ENCODE measurements at places on chromosomes 2 and 18. TPM values are rescaled to one million over a fixed set of nuclear protein-coding genes. Genes with fewer than 3 reads are reported as not detected.

DNA sequence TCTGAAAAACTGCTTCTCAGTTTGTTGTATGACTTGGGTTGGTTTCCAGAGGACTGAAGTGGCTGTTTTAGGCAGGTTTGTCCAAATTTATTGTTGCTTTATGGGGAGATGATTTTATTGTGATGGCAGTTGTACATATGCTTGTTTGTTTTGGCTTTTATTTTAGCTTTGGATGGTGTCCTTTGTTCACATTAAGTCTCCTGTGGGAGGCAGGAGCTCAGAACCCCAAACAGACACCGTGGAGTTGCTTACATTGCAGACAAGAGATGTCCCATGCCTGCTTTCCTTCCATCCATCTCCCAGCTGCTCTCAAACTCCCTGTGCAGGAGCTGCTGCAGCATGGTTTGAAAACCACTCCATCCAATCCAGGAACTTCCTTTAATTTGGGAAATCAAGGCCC lies 414.7 kb downstream of the LPIN1 start:
- DNase-seq = no peak

GRCh38 chr2:56015711-56016115 lies 92.1 kb upstream of the EFEMP1 start:
- no peak for DNase-seq

- no peak for DNase-seq
These were observed 438.7 kb downstream of the MBD2 start for GRCh38 chr18:53785811-53786210.

DNA sequence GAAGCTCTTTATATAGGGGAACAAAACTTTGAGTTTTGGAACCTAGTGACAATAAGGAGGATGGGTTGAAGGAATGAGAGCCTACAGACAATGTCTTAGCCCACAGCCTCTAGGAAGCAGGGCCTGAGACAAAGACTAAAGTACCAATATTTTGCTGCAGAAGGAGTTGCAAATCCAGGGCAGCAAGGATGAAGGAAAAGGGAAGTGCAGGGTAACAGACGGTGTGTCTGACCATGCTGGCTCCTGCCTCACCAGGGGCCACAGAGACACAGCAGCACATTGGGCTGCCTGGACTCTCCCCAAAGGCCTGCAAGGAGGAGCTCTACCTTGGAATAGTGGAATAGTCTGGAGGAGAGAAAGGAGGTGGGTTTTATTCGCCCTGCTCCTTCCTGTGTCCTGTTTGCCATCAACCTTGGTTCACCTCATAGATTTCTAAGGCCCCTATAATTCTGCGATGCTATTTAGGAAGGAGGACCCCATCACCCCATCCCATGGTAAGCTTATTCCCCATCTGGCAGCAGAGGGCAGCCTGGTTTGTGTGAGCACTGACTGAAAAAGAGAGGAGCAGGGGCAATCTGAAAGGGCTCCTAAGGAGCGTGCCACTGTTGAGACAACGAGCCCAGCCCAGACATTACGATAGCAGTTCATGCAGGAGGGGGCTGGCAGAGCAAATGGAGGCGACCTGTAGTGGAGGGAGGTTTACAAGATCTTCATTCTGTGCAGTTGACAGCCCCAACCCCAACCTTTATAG lies 143.4 kb downstream of the MGAT5 start:
- no peak for DNase-seq

DNA sequence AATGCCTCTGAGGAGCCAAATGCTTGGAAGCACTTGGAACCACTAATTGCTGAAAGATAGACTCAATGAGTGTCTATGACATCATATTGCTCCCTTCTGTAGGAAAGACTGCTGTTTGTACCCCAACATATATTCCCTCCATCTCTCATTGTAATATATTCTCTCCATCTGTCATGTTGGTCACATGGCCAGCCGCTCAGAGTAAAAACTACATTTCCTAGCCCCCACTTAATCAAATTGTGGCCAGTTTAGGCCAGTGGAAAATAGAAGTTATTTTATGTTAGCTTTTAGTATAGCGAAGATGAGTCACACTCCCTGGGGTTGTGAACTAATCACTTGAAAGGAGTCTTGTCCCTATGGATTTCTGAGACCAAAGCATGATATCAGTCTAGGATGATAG lies 160.2 kb downstream of the HNMT start:
- DNase-seq = no peak

DNA sequence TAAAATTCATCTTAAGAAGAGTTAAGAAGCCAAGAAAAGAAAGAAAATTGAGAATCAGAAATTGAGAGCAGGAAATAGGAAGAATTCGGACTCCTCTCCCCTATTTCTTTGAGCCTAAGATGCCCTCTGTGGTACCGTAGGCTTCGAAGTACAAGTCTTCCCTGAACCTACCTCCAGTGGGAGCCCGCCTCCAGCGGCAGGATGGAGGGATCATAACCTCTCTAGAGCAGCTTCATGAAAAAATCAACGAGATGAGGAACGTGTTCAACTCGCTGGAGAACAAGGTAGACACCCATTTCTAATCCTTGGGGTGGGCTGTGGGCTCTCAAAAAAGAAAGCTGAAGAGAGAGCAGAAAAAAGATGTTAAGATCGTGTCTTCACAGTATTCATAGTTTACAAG lies 36.3 kb downstream of the ARHGEF33 start:
- DNase-seq = no peak

GRCh38 chr2:97646977-97647376 lies 1.1 kb downstream of the COX5B start:
- DNase-seq = no peak

GRCh38 chr2:212797484-212798205 lies 259.0 kb upstream of the ERBB4 start:
- DNase-seq = no peak

DNA sequence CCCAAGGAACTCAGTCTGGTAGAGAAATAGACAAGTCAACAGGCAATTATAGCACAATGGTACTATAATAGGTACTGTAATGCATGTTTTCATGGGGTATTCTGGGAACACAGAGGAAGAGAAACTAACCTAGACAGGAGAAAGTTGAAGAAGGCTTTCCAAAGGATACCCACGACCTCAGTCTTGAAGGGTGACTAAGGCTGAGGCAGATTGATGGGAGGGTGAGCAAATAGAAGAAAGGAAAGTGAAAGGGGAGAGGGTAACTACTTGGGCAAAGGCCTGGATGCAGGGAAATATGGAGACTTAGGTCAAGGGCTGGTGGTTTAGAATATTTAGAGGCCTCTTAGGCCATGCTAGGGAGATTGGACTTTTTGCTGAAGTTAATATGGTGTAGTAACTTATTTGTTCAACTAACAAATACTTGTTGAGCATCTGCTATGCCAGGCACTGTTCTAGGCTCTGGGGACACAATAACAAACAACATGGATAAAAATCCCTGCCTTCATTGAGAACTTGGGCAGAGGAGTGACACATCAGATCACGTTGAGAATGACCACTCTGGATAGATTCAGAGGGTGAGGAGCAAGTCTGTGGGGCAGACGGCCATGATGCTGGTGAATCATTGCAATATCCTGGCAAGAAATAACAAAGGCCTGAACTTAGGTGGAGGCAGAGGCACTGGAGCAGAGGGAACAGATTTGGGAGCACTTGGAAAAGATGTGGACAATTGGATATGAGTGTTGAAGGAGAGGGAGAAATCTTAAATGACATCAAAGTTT lies 56.4 kb downstream of the PLB1 start:
- no peak for DNase-seq

DNA sequence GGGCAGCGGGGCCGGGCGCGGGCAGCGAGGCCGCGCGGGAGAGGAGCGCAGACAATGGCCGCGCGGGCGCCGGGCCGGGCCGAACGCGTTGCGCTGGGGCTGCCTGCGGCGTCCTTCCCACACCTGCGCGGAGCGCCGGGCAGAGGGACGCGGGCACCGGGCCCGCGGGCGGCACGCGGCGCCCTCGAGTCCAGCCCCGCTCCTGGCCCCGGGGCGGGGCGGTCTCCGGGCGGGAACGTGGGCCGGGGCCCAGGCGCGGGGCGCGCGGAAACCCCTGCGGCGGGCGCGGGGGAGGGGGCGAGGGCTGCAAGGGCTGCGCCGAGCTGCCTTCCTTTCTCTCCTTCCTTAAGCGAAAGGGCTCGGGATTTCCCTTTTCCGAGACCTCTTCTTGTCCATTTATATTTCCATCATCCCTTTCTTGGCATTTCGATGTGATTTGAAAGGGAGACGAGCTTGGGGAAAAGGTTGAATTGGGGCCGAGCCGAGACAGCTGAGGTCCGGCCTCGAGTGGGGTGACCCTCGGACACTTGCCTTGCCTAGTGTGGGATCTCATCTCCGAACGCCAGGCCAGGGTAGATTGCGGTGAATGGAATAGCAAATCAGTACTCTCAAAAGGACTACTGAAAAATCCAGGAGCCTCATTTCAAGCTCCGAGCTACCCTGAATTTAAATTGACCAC lies 676 bp downstream of the KLHL23 start:
- DNase-seq = peak; percentile 39

DNA sequence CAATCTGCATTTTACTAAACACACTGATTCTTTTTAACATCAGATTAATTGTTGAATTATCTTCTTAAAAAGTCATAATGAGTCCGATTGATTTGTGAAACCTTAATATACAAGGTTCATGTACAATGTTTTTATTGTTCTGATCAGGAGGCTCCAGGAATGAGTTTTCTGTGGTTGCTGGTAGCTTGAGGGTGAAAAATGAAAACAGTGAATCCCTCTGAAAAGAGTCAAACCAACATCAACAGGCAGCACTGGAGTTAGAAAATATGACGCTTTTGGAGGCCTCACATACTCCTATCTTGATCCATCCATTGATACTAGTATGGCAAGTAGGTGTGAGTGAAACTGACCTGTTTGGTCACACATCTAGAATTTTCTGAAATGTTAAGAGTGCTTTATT lies 216.3 kb upstream of the ETAA1 start:
- no peak for DNase-seq

- DNase-seq = peak; percentile 41
These were observed 622 bp downstream of the LRP2 start for GRCh38 chr2:169361706-169362117.

GRCh38 chr2:53445383-53446070 lies 322.1 kb upstream of the CHAC2 start:
- no peak for DNase-seq

DNA sequence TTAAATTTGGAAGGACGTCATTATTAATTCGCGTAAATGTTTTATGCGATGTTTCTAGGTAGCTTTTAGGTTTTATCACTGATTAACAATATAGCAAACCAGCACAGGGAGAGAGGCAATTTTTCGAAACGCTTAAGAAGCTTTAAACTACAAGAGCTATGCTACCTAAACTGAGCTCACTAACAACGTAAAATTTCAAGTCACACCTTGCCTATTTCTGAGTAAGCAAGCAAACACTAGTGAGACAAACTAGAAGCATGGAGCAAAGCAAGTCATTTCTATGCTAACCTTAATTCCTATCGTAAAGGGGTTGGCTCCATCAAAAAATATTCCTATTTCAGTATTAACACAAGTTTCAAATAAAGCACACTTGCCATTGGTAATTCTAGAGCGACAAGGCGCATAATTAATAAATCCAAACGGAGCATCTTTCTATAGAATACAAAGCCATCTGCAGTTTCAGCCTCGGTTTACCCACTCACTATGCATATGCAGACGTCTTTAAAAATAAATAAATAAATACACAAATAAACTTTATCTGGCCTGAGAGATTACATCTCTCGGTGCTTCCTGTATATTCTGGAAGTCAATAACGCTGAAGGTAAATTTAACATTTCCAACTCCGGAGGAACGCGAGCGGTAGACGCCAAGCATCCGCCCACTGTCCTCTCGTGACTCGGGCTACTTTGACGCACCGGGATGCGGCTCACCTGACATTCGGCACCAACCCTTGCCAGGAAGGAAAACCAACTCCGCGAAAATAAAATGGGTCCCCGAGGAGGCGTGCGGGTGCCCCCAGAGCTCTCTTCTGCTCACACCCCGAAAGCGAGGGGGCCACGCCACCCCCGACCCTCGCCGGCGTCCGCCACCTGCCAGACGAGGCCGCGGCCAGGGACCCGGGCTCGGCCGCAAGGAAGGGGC lies 947 bp downstream of the ITSN2 start:
- peak; percentile 74 for DNase-seq

- DNase-seq = peak; percentile 69
These were observed 28.8 kb downstream of the CTDP1 start for GRCh38 chr18:79708412-79708811.

- no peak for DNase-seq
These were observed 25.2 kb upstream of the OTOS start for GRCh38 chr2:240165661-240166060.

DNA sequence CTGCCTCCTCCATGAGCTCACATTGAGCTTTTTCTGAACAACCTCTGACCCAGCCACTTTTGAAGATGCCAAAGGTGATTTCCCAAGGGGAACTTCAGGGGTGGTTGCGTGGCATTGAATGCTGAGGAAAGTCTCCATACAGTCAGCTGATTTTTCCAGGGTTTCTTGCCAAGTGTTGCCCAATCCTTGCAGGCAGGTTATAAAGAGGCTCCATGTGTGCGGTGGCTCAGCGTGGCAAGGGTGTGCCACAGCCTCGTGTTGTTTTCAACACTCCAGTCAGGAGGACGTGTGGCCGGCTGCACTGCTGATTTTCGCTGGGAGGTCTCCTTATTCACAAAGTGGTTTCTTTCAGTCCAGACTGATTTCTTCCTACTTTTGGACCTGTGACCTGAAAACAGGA lies 81.4 kb upstream of the GATA6 start:
- no peak for DNase-seq

- no peak for DNase-seq
These were observed 104.5 kb upstream of the LTBP1 start for GRCh38 chr2:32841931-32842898.

DNA sequence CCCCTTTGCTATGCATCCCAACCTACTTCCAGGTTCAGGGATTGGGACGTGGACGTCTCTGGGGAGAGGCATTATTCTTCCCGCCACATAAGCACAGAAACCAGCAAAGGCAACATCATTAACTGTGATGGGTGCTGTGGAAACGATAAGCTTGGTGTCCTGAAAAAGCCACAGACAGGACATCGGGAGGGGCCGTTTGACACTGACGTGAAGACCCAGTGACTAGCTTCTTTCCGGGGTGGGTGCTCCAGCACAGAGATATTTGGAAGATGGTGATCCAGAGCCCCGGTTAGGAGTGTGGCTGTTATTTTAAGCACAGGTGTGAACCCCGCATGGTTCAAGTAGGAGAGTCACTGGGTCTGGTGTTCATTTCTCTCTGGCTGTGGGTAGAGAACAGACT lies 163.8 kb upstream of the HDAC4 start:
- no peak for DNase-seq

Gene MPHOSPH10
- total RNA-seq = 40.8 TPM

Gene LIPT1
- total RNA-seq = 7.2 TPM

Gene ERFE
- total RNA-seq = not detected

Measured in activated CD8-positive, alpha-beta memory T cell treated with anti-CD3 and anti-CD28 coated beads, Interleukin-2, amount 10 ng/mL, durations not matched to agents 7 days and 5 days (primary cell).